ENCODE measurements at places on chromosomes 12 and 14.

DNA sequence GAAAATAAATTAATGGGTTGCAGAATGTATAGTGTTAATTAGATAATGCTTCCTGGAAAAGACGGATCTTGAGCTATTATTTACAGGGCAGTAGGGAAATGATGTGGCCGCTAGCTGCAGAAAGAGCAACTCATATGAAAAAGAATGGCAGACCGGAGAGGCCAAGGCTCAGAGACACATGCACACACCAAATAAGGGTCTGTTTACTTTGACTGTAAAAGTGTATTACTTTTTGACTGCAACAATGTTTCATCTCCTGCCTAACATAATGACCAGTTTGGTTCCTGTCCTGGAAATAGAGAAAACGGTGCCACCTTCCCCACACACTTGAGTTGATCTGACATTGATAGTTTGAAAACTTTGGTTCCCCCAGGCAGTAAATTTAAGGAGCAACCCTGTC lies 290.9 kb downstream of the CACNA1C start:
- no peak for DNase-seq

DNA sequence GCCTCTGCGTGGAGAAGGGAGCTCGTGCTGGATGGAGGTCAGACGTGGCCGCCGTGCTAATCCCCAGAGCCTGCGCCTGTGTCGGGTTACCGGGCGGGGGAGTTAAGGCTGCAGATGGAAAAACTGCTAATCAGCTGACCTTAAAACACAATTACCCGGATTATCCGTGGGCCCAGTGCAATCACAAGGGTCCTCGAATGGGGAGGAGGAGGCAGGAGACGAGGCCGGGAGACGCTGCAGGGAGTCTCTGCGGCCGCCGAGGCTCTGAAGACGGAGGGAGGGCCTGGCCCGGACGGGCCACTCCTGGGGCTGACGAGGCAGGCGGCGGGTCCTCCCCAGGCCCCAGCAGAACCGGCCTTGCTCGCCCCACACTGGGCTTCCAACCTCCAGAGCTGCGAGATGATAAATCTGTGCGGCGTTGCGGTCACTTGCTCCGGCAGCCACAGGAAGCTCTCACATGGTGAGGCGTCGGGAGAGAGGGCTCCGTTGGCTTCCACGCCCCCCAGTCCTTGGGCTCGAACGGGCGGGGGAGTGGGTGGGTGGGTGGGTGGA lies 32.9 kb upstream of the FBRSL1 start:
- DNase-seq: no peak

DNA sequence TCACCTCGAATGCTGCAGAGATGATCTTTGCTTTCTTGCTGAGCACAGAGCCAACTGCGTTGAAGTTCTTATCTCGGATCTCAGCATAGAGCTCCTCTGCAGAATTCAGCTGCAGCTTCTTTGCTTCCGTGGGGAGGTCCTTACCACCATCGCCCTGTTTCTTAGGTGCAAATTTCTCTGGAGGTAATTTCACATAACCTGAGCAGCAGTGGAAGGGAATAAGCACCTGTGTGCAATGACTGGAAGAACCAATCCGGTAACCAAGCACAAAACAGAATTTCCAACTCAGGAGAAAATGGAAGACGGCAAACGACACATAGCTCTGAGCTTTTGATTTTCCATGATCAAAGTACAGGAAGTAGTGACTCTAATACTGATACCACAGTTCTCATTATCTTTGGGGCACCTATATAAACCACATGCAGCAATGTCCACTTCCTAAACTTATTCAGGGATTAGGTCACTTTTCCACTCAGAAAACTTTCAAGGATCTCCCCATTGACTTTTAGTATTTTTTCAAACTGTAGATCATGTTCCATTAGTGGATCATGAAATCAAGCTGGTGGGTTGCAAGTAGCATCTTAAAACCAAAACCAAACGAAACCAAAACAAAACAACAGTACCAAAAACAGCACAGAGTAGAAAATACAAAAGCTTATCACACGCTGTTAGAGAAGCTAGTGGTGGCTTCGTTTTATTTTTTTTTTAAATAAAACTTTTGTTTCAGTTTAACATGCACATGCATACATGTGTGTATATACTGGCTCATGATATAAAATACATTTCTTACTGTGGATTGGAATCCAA lies 18.9 kb upstream of the DIABLO start:
- DNase-seq: no peak

GRCh38 chr14:30005114-30005808 lies 77.6 kb upstream of the PRKD1 start:
- DNase-seq: no peak

DNA sequence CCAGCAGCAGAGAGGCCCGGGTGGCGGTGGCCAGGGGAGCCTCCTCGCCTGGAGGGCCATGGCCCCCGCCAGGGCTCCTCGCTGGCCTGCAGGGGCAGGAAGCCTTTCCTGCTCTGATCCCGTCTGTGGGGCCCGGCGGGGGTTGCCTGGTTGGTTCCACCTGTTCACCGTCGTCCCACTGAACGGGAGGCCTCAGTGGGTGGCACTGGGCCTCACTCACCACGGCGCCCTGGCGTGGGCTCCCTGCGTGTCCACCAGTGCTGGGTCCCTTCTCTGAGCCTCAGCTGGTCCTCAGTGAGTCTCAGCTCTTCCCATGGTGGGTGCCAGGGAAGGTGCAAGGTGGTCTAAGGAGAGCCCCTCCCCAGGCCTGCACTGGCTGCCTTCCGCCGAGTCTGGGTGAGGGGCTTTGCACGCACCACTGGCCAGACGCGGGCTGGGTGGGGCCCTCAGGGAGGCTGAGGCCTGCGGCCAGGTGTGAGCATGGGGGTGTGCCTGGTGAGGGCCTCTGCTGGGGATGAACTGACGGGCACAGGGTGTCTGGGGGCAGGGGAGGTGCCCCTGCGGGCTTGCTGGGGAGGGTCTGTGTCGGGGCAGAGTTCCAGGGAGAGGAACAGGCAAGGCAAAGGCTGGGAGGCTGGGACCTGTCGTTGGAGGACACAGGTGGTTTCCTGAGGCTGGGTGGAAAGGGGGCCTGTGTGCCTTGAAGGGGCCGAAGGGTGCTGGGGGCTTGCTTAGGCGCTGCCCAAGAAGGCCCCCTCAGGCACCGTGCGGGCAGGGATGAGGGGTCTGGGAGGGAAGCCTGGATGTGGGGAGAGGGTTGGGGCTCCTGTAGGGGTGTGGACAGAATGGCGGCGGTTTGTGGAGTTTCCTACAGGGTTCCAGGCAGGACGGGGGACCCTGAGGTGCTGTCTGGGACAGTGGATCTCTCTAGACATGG lies 339.8 kb downstream of the TMEM121 start:
- DNase-seq: no peak

- DNase-seq: peak; percentile 64
Observed at GRCh38 chr12:123075646-123076171, 75.2 kb downstream of the PITPNM2 start.

DNA sequence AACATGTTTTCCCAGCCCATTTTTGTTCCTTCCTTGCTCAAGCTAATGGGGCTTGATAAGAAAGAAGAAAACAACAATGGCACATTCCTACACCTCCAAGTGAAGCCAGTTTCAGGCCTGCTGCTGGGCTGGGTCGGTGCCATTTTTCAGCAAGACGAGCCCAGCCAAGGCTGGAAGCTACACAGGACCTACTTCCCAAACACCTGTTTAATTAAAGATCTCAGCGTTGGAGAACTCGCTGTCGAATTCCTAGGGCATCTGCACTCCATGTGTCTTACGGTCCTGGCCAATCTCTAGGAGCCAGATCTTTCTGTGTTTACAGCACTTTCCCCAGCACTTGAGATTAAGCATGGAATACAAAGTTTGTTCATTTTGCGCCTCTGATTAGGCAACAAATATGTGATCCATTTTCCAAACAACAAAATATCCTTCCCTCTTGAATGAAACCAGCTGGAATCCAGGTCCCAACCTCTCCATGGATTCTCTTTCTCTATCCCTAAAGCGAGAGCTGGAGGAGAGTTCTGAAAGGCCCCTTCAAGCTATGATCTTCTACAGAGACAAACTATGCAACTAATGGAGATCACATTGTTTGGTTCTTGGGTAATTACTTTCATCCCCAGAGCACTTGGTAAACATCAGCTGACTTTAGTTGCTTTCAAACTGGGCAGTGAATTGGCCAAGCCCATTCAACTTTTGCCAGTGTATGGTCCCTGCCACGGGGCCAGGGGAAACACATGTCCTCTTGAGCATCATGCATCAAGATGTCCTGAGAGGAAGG lies 34.3 kb upstream of the TC2N start:
- DNase-seq: no peak

DNA sequence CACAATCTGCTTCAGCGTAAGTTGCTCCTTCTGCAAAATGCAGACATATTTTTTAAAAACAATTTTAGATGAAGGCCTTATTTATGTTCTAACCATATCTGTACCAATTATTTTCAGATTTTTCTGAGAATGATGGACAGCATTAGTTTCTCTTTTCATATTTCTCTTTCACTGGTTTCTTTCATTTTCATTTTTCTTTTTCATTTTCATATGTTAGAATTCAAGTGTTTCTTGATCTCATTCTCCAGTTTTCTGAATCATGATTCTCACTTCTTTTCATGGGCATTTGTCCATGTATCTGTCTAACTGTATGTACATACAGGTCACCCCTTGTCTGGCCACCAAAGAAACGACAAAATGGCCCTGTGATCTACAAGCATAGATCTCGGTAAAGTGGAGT lies 346.6 kb downstream of the NAV3 start:
- DNase-seq: no peak

DNA sequence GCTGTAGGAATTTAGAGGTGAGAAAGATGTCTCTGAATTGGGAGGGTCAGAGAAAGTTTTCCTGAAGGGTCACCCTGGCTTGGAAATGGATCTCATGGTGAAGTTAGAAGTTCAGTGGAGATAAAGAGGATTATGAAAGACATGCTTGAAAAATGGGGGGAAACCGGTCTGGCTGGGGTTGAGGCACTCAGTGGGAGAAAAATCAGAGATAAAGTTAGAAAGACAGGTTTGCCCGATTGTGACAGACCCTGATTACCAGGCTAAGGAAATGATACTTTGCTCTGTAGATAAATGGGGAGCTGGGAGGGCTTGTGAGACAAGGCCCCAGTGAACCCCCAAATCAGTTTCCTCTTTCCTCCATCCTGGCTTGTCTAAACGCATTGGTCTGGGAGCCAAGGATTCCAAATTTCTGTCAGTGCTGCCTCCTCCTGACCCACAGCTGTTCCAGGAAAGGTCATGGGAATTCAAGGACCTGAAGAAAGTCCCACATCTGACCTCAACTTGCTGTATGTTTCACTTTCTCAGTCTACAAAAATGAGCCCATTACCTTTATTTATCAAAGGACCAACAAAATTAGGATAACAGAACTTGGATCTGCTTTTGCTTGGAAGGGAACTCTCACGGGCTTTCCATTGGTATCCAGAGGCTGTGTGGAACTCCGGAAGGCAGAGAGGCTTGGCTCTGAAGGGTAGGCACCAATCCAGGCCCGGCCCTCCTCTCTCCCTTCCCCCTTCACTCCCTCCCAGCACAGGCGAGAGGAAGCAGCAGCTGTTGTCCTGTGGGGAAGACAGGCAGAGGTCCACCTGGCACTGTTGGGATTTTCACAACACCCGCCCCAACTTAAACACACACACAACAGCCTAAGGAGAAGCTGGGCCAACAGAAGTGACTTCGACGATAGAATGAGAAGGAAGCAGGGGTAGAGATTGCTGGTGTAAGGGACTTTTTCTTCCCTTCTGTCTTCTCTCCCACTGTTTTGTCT lies 3.4 kb upstream of the RNASE7 start:
- no peak for DNase-seq

DNA sequence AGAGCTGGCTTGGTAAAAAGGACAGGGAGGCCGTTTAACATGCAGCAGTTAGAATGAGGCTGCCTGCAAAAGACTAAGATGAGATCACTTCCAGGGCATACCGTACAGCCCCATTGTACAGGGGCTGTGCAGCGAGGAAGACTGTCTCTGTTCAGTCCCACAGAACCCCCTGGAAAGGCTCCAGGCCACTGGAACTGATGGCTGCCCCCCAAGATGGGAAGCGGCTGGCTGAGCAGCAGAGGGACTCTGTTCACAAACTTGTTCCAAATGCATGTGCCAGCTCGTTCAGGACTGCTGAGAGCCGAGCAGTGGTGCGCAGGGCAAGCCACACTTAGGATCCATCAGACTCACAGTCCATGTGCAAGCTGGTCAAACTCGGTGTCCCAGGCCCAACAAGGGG lies 82.9 kb downstream of the CHGA start:
- no peak for DNase-seq

GRCh38 chr12:30862486-30862885 lies 64.1 kb upstream of the TSPAN11 start:
- no peak for DNase-seq

DNA sequence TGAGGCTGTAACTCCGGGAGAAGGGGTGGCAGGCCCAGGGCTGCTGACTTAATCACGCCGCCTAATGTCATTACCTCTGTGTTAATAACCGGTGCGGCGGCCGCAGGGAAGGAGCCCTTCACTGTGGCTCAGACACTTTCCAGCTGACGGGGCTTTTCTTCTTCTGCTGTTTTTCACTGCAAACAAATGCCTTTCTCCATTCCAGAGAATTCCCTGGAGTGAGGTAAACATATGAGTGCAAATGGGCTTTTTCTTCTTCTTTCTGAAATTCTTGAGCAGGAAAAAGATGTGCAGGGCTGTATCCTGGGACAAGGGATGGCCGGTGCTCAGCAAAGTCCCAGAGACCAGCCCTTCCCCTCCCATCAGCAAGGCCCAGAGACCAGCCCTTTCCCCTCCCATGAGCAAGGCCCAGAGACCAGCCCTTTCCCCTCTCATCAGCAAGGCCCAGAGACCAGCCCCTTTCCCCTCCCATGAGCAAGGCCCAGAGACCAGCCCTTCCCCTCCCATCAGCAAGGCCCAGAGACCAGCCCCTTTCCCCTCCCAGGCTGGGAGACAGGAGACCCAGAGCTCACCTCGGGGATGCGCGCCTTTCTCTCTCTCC lies 33.4 kb upstream of the FAM181A start:
- no peak for DNase-seq

GRCh38 chr14:102692334-102692733 lies 84.9 kb upstream of the TRAF3 start:
- no peak for DNase-seq

- no peak for DNase-seq
Observed at GRCh38 chr14:95891742-95892141, 15.1 kb downstream of the TUNAR start.

- no peak for DNase-seq
Observed at GRCh38 chr14:104134061-104134965, 4.1 kb upstream of the KIF26A start.

GRCh38 chr14:92427096-92427495 lies 86.5 kb upstream of the RIN3 start:
- no peak for DNase-seq

DNA sequence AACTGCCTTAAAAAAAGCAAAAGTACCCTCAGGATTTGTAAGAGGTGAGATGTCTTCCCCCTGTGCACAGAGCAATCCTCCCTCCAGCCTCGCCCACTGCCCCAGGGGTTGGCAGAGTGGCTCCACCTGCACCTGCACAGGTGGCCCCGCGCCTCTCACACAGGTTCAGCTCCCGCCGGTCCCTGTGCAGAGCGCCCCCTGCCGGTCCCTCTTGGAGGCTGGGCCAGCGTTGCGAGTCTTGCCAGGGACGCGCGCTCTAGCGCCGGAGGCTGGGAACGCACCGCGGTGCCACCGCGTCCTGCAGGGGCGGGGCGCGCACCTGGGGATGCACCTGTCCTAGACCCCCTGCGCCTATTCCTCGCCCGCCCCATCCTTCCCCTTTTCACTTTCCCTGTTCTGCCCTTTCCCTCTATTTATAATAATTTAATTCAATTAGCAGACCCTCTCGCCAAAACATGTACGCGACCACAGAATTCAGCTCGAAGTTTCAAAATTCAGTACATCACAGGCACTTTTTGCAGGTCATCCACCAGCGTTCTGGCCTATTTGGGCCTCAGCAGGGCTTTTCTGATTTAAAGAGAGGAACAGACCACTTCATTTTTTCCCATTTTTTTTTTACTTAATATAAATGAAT lies 618.6 kb downstream of the AACS start:
- DNase-seq: peak; percentile 29

Measured in stimulated activated CD8-positive, alpha-beta memory T cell treated with anti-CD3 and anti-CD28 coated beads, Interleukin-15, amount 100 ng/mL, for 48 hours (primary cell).